ENCODE measurements at places on chromosomes 12 and 14. TPM values are rescaled to one million over a fixed set of nuclear protein-coding genes. Genes with fewer than 3 reads are reported as not detected.

- no peak overlapping the region for H3K27ac ChIP-seq
- DNase-seq: no peak
- H3K27me3 ChIP-seq: no peaks in the 10 kb centered on the region
- H3K4me1 ChIP-seq: peaks cover 15% of the 10 kb centered on the region
- H3K4me3 ChIP-seq: no peak overlapping the region
Measured at GRCh38 chr14:90489306-90489705, 92.5 kb downstream of the CALM1 start.

DNA sequence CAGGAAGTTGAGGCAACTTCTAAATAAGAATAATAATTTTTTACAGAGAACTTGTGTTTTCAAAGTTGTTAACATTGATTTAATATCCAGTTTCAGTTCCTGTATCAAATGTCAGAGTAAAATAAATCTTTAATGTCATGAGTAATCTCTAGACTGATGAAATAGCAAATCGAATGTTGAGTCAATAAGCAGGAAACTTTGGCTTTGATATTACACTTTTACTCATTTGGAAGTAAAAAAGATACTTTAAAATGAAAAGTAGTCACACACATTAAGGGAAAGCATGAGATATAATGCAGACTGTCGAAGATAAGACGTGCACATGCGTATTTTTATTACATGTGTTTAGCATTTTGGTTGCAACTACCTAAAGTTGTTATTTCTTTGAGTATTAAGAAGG is 78.2 kb upstream of the PTGDR start:
- H3K4me3 ChIP-seq: no peak overlapping the region
- H3K27ac ChIP-seq: no peak overlapping the region
- no peaks in the 10 kb centered on the region for H3K36me3 ChIP-seq
- H3K4me1 ChIP-seq: no peaks in the 10 kb centered on the region
- H3K27me3 ChIP-seq: peaks cover 10% of the 10 kb centered on the region

DNA sequence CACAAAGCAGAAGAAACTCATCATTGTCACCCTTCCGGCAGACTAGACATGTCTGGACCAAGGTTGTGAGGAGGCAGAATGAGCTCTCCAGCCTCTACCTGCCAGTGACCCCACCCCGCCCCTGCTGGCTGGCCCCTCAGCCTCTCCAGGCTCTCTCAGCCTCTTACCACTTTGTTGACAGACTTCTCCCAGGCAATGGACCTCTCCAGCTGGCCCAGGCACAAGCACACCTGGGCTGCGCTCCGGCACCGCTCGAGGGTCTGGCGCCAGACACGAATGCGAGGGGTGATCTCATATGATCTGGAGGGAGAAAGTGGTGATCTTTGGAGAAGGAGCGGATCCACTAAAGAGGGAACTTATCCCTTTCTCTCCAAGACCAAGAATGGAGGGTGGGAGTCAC is 30.3 kb downstream of the BAZ2A start:
- H3K27me3 ChIP-seq: no peaks in the 10 kb centered on the region
- peaks cover 63% of the 10 kb centered on the region for H3K36me3 ChIP-seq

DNA sequence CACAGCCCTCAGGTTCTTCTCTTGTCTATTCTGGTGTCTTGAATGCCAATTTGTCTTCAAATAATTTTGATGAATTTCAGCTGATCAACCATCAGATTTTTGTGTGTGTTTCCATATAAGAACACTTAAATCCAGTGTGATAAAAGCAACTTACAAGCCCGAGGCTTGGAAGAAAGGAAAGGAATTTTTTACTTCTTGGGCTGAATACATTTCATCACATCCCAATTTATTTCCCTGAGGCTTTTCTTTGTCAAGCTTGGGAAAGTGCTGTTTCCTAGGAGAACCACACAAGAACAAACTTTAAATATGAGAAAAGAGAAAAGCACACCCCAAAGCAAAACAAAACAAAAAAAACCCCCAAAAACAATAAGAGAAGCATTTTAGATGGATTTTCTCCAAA is 26.6 kb downstream of the GPRC5D start:
- DNase-seq: no peak
- H3K36me3 ChIP-seq: no peaks in the 10 kb centered on the region
- H3K4me1 ChIP-seq: peaks cover 8% of the 10 kb centered on the region

GRCh38 chr14:36570065-36570464 is 12.3 kb downstream of the NKX2-8 start:
- DNase-seq: no peak
- H3K27me3 ChIP-seq: peaks cover 2% of the 10 kb centered on the region
- H3K27ac ChIP-seq: no peak overlapping the region
- no peaks in the 10 kb centered on the region for H3K4me1 ChIP-seq

The ALDH1L2 gene
- total RNA-seq: 69.2 TPM

- H3K27ac ChIP-seq: no peak overlapping the region
- no peak overlapping the region for H3K4me3 ChIP-seq
- H3K27me3 ChIP-seq: peaks cover 8% of the 10 kb centered on the region
- H3K36me3 ChIP-seq: no peaks in the 10 kb centered on the region
- no peaks in the 10 kb centered on the region for H3K4me1 ChIP-seq
Measured at GRCh38 chr12:31031951-31032335, 41.7 kb upstream of the DDX11 start.

GRCh38 chr12:50351120-50352043 is 45.0 kb downstream of the FAM186A start:
- DNase-seq: no peak
- H3K4me1 ChIP-seq: no peaks in the 10 kb centered on the region
- no peak overlapping the region for H3K4me3 ChIP-seq

DNA sequence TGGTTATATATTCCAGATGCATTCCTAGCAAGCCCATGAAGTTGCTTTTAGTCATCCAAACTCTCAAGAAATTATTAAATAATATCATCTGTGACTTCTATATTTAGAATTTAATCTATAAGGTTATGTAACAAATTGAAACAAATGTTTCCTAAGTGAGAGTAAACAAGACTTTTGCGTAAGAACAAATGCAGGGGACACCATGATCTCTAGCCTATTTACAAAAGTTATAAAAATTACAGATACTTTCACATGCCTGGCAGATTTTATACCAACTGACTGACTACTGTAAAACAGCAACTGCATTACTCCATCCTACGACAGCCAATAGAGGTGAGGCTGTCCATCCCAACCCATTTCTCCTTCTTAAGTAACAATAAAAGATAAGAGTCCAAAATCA is 20.4 kb upstream of the DIO2 start:
- H3K27ac ChIP-seq: no peak overlapping the region
- no peaks in the 10 kb centered on the region for H3K27me3 ChIP-seq
- no peaks in the 10 kb centered on the region for H3K4me1 ChIP-seq
- H3K36me3 ChIP-seq: no peaks in the 10 kb centered on the region
- H3K4me3 ChIP-seq: no peak overlapping the region

- no peak overlapping the region for H3K4me3 ChIP-seq
- H3K36me3 ChIP-seq: no peaks in the 10 kb centered on the region
- DNase-seq: peak; percentile 79
- peaks cover 18% of the 10 kb centered on the region for H3K4me1 ChIP-seq
- no peaks in the 10 kb centered on the region for H3K27me3 ChIP-seq
Measured at GRCh38 chr14:58861586-58861985, 223.8 kb downstream of the DACT1 start.

DNA sequence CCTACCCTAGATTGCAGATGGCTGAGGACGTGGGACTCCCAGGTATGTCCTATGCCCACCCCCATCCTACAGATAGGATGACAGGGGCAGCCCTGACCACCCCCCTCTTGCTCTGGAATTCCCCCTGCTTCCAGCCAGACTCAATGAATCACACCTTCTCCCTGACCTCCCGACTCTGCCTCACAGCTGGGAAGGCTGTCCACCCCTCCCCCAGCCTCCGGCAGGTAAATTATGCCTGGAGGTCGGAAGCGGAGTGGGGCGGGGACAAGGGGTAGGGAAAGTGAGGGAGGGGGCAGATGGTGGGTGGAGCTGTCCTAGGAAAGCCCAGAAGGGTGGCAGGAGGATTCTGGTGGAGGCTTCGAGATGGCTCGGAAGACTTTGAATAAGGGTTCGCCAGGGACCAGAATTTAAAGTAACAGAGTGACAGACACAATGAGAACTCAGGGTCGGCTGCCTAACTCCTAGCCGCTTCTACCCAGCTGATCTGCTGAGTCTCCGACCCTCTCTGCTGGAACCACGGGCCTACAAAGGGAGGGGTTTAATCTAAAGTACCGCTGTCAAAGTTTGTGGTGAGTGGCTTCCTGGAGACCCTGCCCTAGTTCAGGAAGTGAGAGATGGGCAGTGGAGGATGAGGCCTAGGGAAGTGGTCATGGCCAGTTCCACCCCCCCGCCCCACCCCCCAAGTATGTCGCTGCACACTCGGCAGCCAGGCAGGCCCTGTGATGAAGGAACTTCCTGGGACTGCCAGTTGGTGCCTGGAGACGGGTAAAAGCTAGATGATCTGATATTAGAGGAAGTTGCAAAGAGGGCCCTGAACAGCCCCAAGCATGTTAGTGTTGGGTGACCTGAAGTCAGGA is 4.2 kb downstream of the PLEKHG3 start:
- H3K4me3 ChIP-seq: peak overlapping the region; percentile 20
- DNase-seq: peak; percentile 64
- peaks cover 50% of the 10 kb centered on the region for H3K4me1 ChIP-seq
- H3K36me3 ChIP-seq: no peaks in the 10 kb centered on the region
- peak overlapping the region; percentile 87 for H3K27ac ChIP-seq

DNA sequence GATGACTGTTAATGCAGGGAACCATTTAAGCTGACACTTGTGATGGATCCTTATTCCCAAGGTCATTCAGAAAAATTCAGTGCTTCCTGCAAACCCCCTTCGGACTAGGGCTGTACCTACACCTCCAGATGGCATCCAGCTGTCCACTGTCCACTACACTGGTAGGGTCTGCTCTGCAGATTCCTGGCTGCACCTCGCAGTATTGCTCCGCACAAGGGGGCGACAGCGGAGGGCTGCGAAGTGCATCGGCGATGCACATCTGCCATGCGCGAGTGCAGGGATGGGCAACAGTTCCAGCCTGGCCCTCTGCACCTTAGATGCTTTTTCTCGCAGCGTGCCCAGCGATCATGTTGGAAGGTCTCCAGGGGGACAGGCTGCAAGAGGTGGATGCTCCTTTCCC is 55.5 kb downstream of the KCNA5 start:
- H3K4me3 ChIP-seq: no peak overlapping the region
- H3K27me3 ChIP-seq: peaks cover 2% of the 10 kb centered on the region
- peaks cover 21% of the 10 kb centered on the region for H3K4me1 ChIP-seq
- DNase-seq: no peak
- no peak overlapping the region for H3K27ac ChIP-seq
- no peaks in the 10 kb centered on the region for H3K36me3 ChIP-seq

DNA sequence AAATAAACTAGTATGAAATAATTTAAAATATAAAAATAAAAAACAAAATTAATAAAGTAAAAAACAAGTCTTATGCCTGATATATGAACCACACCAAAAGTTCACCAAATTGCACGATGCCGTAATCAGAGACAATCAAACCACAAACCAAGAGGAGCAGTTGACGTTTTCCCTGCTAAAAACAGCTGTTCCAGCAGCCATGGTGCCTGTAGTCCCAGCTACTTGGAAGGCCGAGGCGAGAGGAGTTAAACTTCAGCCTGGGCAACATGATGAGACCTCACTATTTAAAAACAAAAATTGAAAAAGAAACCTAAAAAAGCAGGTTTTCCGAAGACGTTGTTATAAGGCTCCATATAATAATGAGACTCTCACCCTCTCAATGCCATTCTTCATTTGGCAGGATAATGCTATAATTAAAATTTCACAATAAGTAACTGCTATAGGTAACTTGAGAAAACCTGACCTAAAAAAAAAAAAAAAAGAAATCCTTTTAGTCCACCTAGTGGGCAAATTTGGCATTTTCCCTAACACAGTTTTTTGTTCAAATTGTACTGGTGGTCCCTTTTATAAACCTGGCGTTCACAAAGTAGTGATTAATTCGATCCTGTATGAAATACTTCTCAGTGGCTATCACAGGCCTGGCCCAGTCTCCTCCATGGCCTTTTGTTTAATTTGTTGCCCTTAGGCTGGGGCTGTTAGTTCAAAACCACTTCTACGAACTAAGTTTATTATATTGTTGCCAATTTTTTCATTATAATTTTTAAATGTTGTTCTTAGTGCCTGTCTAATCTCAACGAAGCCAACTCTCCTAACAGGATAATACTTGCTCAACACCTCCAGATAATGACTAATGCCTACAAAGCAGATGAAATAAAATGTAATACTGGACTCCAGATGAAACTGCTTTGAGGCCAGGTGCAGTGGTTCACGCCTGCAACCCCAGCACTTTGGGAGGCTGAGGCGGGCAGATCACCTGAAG is 62.1 kb downstream of the TNFAIP2 start:
- no peak overlapping the region for H3K4me3 ChIP-seq
- no peak overlapping the region for H3K27ac ChIP-seq
- peaks cover 38% of the 10 kb centered on the region for H3K27me3 ChIP-seq
- peak; percentile 18 for DNase-seq
- H3K4me1 ChIP-seq: no peaks in the 10 kb centered on the region

- no peak overlapping the region for H3K4me3 ChIP-seq
- no peaks in the 10 kb centered on the region for H3K27me3 ChIP-seq
- peaks cover 22% of the 10 kb centered on the region for H3K4me1 ChIP-seq
- H3K36me3 ChIP-seq: no peaks in the 10 kb centered on the region
- DNase-seq: peak; percentile 59
Measured at GRCh38 chr12:63922474-63922873, 78.0 kb downstream of the SRGAP1 start.

The GLIPR1L1 gene
- total RNA-seq: not detected

DNA sequence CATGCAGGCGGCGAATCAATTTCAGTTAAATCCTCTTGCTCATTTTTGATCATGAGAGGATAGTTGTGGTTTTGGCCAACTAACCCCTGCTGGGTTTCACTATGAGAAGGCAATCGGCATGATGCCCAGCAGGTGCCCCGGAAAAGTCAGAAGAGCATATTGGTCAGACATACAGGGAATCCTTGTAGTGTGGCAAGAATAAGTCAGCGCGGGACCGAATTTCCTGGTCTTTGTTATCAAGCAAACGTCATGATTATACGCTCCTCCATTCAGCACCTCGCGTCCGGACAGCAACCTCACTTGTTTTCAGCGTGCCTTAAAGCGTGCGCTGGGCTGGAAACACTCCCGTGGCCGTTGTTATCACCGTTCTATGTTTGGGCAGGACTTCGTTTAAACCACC is 1.8 kb downstream of the TBC1D30 start:
- H3K36me3 ChIP-seq: no peaks in the 10 kb centered on the region
- peak; percentile 44 for DNase-seq
- peaks cover 8% of the 10 kb centered on the region for H3K4me1 ChIP-seq
- H3K27ac ChIP-seq: no peak overlapping the region
- no peak overlapping the region for H3K4me3 ChIP-seq

The PLA2G1B gene
- not detected for total RNA-seq

The PTCSC3 gene
- total RNA-seq: not detected

DNA sequence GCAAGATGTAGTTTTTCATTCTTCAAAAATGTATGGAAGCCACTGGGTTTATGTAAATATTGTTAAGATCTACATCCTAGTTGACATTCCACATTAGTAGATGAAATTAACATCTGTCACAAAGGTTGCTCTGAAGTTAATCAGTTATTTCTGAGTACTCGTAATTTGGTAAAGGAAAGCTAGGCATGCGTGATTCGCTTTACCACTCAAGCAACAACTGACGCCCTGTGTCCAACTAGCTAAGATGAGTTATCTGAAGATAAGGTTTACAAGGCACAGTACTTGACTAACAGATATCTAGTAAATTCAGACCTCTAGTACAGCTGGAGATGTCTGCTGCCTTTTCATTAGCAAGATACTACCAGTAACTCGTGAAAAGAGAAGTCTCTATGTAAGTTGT is 14.1 kb downstream of the PRKD1 start:
- no peak overlapping the region for H3K27ac ChIP-seq
- H3K36me3 ChIP-seq: no peaks in the 10 kb centered on the region
- H3K4me3 ChIP-seq: no peak overlapping the region
- H3K27me3 ChIP-seq: no peaks in the 10 kb centered on the region
- H3K4me1 ChIP-seq: no peaks in the 10 kb centered on the region

The RIMBP2 gene
- total RNA-seq: 2.2 TPM
